ENCODE measurements at places on chromosomes 16 and 17. TPM values are rescaled to one million over a fixed set of nuclear protein-coding genes. Genes with fewer than 3 reads are reported as not detected.

DNA sequence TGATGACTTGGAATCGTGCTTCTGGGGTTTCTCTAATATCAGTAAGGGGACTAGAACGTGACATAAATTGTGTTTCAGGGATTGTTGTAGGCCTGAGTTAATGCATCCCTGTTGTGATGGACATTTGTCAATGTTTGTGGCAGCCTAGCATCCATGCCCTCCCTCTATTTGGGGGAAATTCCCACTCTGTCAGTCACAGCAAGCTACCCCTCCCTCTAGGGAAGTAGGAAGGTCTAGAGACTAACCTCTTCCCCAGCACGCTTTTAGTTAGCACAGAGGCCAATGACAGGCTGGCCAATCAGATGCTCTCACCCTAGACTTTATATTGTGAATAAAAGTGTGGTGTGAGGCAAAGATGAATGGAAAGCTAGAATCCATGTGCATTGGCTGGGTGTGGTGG is 32.4 kb upstream of the NF1 start:
- DNase-seq: no peak

GRCh38 chr17:79382313-79382712 is 228.5 kb downstream of the RBFOX3 start:
- no peak for DNase-seq

- DNase-seq: no peak
These were observed 17.9 kb downstream of the MYO1C start for GRCh38 chr17:1474402-1475189.

- DNase-seq: no peak
These were observed 31.6 kb downstream of the MMP15 start for GRCh38 chr16:58057121-58057520.

Gene RTN4RL1
- total RNA-seq: 7.7 TPM

- DNase-seq: no peak
These were observed 14.6 kb upstream of the CNGB1 start for GRCh38 chr16:57985204-57986181.

- no peak for DNase-seq
These were observed 9.1 kb upstream of the CRYBA1 start for GRCh38 chr17:29237476-29238132.

Gene FOXN1
- not detected for total RNA-seq

- DNase-seq: no peak
These were observed at the start of gene SDR42E1 for GRCh38 chr16:82011199-82011641. Gene SDR42E1 (minus strand): TSS chr16:82011470. CDS start chr16:82000858, 10,612 bp downstream.

DNA sequence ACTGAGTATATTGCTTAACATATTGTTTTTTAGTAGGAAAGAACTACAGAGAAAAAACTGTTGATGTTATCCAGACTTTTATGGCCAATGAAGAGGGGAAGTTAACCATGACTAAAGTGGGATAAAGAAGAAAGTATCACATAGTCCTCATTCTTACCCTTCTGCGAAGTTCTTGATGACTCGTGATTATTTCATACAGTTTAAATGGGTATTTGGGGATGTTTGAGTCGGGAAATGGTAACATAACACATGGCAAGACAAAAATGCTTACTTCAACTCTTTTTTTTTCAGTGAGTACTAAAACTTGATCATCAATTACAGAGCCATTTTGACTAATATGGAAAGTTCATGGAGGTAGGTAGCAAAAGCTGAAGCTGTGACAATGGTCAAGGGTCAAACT is 4.9 kb downstream of the POLG2 start:
- DNase-seq: no peak

DNA sequence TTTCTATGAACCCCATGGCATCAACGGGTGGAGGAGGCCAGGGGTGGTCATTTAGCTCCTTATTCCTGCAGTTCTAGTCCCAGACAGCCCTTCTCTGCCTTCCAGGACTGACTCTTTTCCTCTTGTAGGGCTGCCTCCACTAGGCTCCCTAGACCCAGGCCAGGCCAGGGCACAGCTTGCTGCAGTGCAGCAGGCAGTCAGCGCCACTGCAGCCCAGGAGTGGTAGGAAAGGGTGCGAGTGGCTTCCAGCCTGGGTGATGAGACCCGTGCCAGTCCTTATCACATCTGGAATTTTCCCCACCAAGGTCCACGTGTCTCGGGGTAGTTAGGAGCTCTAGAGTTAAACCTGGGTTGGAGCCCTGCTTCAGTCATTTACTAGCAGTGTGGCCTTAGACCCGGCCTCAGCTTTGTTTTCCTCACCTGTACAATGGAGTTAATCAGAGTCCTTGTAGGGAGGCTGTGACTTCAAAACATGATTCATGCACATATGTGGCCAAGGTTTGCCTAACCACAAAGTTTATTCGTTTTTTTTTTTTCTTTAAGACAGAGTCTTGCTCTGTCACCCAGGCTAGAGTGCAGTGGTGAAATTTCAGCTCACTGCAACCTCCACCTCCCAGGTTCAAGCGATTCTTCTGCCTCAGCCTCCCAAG is 4.7 kb downstream of the SLC5A11 start:
- no peak for DNase-seq

DNA sequence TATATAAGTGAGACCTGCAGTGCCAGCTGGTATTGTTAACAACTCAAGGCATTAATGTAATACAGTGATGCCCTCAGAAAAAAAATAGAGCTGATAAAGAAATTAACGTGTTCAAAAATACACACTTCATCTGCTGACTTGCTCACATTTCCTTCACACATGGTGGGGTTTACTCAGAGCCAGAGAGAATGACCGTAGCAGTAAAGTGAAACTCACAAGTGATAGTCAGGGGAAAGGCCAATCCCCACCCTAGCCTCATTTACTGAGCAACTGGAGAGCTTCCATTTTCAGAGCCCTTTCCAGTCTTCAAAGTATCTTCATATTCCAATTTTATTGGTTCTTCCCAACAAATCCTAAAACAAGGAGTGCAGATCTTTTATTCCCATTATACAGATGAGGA is 74.0 kb upstream of the HLF start:
- DNase-seq: no peak

Data from tibial nerve (tissue), 4 donors.